ENCODE measurements at places on chromosomes 2 and 18. TPM values are rescaled to one million over a fixed set of nuclear protein-coding genes. Genes with fewer than 3 reads are reported as not detected.

ACVR1C gene
- total RNA-seq, result 0.32 TPM

ITGB6 gene
- total RNA-seq, result not detected

PROKR1 gene
- total RNA-seq, result 0.11 TPM

LIPG gene
- 0.25 TPM for total RNA-seq

WIPF1 gene
- 20.1 TPM for total RNA-seq

MDH1B gene
- total RNA-seq, result 0.25 TPM

CNDP1 gene
- total RNA-seq, result not detected

SNORC gene
- 0.63 TPM for total RNA-seq

SCYGR4 gene
- total RNA-seq, result not detected

VWA3B gene
- not detected for total RNA-seq

CDH2 gene
- 165 TPM for total RNA-seq

MOCOS gene
- total RNA-seq, result 26.2 TPM

SLC16A14 gene
- total RNA-seq, result not detected

ITGA4 gene
- total RNA-seq, result 33.3 TPM

GTF2A1L gene
- total RNA-seq, result 0.13 TPM

NPPC gene
- total RNA-seq, result not detected

SERPINB4 gene
- not detected for total RNA-seq

TUBA4B gene
- not detected for total RNA-seq

DNA sequence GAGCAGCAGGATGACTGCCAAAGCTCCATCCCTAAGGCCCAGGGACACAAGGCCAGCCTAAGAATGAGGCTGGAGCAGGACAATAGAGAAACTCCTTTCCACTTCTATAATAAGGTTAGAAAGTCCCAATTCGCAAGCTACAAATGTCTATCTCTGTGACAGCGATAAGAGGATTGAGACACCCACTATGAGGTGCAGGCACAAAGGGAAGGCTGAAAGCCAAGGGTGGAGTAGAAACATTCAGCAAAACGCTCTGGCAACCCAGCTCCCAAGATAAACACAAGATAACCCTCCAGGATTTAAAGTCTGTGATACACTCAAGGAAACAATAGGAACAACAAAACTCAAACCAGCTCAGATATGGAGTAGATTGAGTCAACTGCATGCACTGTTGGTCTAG is 418.0 kb upstream of the UBE2E3 start:
- no peak for DNase-seq

- DNase-seq, result peak; percentile 97
Measured at GRCh38 chr18:9643549-9643948, 29.2 kb upstream of the PPP4R1 start.

DNA sequence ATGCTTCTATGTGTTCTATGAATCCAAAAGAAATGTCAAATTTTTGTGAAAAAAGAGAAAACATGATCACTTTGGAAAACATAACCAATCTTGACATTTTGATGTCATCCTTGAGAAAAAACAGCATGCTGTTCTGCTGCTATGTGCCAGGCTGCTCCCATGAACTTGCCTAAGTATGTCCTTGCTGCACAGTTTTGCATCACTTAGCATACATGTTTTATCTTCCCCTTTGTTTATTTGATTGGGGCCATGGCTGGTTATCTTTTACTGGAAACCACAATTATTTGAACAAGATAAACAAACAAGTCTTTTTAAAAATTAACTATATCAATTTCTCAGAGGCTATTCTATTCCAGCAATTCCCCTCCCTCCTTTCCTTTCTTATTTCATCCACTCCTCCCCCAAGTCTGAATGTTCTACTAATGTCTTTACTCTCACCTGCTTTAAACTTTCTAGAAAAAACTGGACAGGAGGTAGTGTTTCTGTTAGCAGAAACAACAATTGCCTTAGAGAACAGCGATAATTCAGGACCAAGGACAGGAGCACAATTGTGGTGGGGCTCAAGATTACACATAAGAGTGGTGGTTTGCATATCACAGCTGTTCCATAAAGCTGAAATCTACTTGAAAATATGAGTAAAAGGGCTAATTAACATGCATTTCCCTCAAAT is 6.7 kb downstream of the AOX1 start:
- DNase-seq, result peak; percentile 38

- no peak for DNase-seq
Measured at GRCh38 chr2:151651274-151651673, 83.0 kb downstream of the NEB start.

GRCh38 chr2:55805686-55806085 is 112.0 kb upstream of the PNPT1 start:
- DNase-seq, result no peak

DNA sequence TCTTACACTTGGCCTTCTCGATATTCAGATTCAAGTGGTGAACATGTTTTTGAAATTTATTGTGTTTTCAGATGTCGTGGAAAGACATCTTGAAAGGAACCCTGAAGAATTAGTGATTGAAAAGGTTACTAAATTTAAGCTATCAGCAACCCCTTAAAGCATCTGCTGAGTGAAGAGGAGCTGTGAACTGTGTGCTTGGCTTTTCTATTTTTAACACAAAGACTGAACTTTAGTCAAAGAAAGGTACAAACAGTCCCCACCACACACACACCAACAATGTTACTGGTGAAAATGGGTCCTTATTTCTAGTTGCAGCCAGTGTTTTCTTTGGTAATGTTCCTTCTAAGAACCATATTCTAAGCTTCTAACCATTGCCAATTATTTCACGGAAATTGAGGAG is 95.1 kb downstream of the CYRIA start:
- no peak for DNase-seq

- peak; percentile 71 for DNase-seq
Measured at GRCh38 chr18:34493566-34494358, 216.3 kb upstream of the DTNA start.

GRCh38 chr2:158221063-158222020 is 119.7 kb downstream of the UPP2 start:
- no peak for DNase-seq

GRCh38 chr18:46239998-46240397 is 135.8 kb downstream of the HAUS1 start:
- DNase-seq, result no peak

GRCh38 chr2:101111917-101112771 is 39.0 kb downstream of the TBC1D8 start:
- DNase-seq, result peak; percentile 50

- DNase-seq, result peak; percentile 66
Measured at GRCh38 chr2:121502781-121503180, 27.9 kb upstream of the RNU4ATAC start.

- peak; percentile 61 for DNase-seq
Measured at GRCh38 chr2:131413148-131413747, 49.3 kb upstream of the RAB6D start.

GRCh38 chr2:135226961-135227360 is 174.9 kb downstream of the RAB3GAP1 start:
- DNase-seq, result peak; percentile 65

DNA sequence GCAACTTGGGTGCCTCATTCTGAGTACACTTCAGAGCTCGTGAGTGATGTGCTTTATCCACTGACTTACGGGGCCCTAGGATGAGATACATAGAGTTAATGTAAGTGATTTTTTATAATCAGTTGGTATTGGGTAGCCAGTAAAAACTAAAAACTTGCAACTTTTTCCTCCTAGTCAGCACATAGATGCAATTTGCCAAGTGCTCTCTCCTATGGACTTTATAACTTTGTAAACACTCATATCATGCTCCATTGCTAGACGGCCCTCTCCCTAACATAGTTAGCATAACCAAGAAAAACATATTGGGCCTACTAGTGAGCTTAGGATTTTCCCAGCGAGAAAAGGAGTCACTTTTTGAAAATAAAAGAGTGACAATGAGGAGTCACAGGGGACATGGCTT is 60.4 kb downstream of the PLB1 start:
- DNase-seq, result no peak

- peak; percentile 12 for DNase-seq
Measured at GRCh38 chr18:52341608-52342381, 1.8 kb downstream of the DCC start.

DNA sequence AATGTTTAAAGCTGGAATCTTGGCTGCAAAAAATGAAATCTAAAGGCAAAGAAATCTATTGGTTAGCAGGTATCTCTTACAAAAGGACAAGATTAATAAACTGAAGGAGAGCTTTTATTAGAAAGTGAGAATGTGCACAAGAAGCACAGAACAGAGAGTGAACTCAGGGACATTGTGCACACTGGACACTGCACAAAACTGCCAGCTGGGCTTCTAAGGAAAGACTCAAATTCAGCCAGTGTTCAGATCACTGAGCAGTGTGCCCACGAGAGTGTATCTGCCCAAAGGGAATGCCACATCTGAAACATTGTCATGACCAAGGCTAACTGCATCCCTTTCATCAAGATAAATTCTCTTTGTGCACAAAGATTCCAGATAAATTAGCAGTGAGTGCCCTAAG is 129.7 kb upstream of the KCNH7 start:
- DNase-seq, result no peak

GRCh38 chr18:69715191-69715795 is 232.4 kb downstream of the CD226 start:
- no peak for DNase-seq

- DNase-seq, result no peak
Measured at GRCh38 chr2:58541511-58541910, 300.4 kb upstream of the FANCL start.

GRCh38 chr2:1153920-1154319 is 203.3 kb downstream of the SNTG2 start:
- DNase-seq, result no peak

DNA sequence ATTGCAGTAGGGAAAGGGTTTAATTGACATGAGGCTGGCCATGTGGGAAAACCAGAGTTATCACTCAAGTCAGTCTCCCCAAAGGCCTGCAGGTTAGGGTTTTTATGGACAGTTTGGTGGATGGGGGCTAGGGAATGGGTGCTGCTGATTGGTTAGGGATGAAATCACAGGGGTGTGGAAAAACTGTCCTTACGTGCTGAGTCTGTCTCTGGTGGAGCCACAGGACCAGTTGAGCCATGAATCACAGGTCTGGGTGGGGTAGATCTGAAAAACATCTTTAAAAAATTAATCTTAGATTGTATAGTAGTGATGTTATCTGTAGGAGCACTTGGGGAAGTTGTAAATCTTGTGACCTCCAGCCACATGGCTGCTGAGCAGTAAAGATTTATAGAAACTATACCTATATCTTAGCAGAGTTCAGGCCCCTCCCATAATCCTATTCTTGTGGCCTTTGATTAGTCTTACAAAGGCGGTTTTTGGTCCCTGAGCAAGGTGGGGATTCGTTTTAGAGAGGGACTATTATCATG is 139.6 kb downstream of the COMMD1 start:
- no peak for DNase-seq

- DNase-seq, result no peak
Measured at GRCh38 chr2:20330192-20330591, 20.5 kb downstream of the PUM2 start.

DNA sequence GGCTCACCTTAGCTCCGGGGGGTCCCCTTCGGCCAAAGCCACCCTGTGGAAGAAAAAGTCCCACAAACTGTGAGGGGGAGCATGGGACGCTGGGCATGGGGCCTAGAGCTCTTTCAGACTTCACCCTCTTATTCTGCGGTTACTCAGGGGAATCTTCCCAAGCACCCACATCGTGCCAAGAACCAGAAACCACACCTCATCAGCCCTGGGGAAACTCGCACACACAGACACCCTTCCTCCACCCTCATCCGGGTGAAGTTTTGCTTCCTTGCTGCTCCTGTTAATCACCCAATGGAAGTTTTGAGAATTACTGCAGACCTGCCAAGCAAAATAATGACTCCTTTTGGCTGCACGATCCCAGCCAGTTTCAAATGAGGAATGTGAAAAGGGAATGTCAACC is 59.1 kb downstream of the COL6A3 start:
- peak; percentile 83 for DNase-seq

DNA sequence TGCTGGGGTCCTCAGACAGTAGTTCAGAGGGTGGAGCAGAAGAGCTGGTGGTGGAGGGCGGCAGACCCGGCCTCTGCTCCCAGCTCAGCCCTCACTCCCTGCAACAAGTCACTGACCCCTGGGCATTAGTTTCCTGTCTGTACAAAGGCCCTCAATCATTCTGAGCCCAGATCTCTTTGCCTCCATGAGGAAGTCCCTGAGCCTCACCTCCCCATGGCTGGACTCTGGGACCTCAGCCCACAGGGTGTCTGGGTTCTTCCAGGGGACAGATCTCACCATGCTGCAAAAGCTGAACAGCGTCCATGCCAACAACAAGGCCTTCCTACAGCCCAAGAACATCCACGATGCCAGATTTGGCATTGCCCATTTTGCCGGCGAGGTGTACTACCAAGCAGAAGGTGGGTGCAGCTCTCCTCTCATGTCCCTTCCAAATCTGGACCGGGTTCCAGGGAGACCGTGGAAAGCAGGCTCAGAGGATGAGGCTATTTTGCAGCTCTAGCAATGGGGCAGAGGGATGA is 49.1 kb downstream of the MYO7B start:
- no peak for DNase-seq

- peak; percentile 18 for DNase-seq
Measured at GRCh38 chr2:128783896-128784295, 465.2 kb upstream of the HS6ST1 start.

Data from GM23248 (cell line).